ENCODE measurements at places on chromosomes 1 and 21.

- DNase-seq = no peak
Measured at GRCh38 chr1:118075116-118075515, 109.9 kb downstream of the SPAG17 start.

DNA sequence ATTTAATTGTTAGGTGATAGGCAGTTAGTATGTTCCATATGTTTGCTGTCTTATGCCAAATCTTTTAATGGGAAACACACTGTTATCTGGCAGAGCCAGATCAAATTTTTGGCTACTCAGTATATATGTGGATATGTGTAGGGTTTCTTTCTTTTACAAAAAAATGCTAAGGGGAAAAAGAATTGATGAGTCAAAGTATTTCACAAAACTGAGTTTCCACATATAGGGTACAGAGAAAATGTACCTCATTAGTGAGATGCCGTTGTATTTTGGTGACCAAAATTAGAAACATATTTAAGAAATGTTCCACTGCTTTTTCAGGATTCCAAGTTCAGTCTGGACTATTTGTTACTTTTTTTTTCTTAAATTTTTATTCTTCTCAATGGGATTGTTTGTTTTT, 201.2 kb upstream of the PTGFR start:
- DNase-seq = no peak

DNA sequence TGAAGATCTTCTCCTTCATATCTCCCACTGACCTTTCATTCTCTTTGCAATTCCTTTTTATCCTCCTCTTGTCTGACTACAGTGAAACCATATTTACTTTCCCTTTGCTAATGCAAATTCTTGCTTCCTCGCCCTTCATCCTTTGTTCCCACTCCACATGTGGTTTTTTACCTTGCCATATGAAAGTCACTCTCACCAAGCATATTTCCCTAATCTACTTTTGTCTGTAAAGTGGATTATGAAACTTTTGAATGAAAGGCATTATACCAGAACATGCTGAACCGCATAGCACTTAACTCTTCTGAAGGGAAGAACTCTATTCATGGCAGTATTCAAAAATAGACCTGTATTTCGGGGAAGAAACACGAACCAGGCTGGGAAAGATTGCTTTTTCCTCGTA, 8.0 kb upstream of the TMPRSS15 start:
- DNase-seq = no peak

DNA sequence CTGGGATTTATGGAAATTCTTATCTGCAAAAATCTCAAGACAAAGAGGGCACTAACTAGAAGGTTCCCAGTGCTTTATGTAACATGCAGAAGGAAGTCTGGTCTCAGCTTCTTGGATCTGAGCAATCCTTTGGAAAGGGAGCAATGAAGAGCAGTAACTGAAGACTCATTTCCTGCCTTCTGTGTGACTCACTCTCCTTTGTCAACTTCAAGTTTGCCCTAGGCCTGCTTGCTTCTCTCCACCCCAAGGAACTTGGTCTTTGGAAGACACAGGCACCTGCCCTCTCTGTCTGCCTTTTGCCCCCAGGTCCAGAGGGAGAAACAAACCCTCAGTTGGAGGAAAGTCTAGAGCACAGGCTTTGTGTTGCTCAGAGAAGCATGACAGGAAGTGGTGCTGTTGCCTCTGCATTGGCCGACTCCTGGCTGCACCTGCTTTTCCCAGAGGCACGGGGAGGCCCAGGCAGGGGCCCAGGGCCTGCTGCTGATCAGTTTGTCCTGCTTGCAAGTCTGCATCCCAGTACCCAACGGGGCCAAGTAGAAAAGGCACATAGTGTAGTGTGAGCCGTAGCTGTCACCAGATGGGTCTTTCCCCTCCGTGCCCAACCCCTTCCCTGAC, 137.2 kb downstream of the DHRS3 start:
- DNase-seq = no peak
